ENCODE measurements at places on chromosomes 4 and X.

- no peak for DNase-seq
Measured at GRCh38 chrX:31240982-31241381, 169.1 kb upstream of the FTHL17 start.

DNA sequence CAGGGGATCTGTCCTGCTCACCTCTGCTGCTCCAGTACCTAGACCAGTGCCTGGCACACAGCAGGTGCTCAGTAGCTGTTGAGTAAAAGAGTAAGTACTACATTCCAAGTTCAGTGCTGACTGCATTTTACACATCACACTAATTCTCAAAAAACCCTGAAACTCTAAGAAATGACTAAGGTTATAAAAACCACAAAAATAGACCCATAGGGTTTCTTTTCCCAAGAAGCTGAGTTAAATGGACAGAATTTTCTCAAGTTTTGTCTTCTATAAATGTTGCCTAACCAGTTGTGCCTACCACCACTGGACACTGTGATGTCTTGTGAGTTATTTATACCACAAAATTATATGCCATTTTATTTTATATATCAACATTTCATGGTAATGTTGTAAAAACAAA is 78.9 kb upstream of the RXFP1 start:
- DNase-seq, result no peak

DNA sequence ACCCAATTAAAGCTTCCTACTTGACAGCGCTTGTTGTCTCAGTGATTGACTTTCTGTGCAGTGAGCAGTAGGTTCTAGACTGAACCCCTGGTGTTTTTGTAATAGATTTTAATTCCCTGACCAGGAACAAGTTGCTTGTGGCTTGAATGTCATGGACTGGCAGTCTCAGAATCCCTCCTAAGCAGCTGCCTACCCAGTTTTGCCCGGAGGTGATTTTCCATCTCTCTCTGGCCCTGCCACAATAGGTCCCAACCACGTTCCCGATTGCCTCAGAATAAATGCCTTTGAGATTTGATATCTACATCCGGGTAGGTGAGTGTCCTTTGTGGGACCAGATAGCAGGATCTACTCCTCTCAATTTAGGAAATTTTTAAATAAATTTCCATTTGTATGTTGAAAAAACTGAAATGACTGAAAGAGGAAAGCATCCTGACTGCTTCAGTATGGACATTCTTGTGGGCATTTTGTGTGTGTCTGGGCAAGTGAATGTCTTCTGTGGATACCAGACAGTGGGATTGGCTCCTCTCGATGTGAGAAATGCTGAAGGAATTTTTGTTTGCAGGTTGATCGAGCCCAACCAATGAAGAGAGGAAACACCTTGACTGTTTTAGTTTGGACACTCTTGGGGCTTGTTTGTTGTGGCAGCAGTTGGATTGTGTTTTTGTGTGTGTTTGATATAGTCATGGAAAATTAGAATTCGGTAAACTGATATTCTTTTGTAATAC is 1607.4 kb downstream of the C4orf33 start:
- no peak for DNase-seq

- no peak for DNase-seq
Measured at GRCh38 chr4:31089815-31090214, 369.6 kb downstream of the PCDH7 start.

DNA sequence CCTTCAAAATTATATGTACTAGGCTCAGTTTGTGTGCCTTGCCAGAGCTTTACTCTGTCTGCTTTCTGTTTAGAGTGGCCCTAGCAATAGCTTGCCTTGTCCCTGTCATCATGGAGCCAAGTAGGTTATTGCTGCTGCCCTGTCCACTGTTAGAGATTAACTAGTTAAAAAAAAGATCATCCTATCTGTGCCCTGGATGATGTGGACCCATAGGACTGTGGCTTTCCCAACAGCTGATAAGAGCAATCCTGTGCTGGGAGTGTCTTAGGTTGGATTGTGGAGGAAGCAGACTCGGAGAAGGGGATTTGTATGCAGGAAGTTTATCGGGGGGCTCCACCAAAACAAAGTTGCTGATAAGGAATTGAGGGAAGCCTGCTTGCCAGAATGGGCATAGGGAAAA is 23.8 kb downstream of the PPP1R2C start:
- DNase-seq, result no peak

- no peak for DNase-seq
Measured at GRCh38 chrX:112609631-112610030, 70.1 kb downstream of the LHFPL1 start.

DNA sequence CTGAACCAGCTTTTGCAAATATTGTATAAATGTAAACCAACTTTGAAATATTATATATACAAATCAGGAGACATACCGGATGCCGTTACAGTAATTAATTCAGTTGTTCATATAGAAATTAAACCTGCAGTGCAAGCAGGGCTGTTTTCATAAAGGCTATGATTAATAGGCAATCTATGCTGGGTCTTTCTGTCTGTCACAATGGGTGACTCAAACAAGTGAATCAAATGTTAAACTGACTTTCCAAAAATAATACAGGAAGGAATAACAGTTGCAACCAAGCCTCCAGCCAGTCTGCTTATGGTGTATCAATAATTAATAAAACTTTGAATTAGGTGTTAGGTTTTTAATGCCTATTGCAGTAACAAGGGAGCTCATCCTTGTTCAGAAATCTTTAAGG is 43.9 kb downstream of the GABRB1 start:
- no peak for DNase-seq

- DNase-seq, result no peak
Measured at GRCh38 chr4:28402751-28403150, 1542.1 kb downstream of the STIM2 start.

DNA sequence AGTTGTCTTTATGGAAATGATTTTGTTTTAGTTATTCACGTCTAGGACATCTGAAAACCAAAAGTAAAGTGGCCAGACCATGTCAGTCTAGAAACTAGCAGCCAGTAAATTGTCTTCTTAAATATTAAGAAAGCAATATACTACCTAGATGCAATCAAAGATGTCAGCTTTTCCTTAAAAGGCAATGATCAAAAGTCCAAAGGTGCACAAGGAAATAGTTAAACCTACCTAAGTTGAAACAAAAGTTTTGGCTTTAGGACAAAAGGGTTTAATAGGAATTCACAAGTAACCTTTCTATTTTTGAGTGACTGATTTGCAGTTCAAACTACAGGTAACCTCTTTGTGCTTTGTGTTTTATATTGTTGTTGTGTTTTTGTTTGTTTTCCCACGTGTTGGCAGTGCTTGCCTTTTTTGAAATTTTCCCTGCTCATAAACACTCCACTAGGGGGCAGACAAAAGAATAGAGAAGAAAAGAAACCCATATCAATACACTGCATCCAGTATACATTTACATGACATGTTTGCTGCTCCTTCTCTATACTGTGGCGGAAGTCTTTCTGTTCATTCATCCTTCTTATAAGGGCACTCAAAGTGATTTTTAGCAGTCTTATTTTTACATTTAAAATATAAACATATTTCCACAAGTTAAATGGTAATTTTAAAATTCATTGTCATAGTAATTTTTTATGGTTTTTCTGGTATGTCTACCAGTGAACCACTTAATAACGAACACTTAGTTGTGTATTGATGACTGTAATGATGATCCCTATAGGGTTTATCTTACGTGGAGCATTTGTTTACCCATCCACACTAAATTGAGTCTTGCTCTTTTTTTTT is 62.7 kb downstream of the GAB1 start:
- DNase-seq, result peak; percentile 37

- no peak for DNase-seq
Measured at GRCh38 chrX:13051167-13051528, 6.7 kb upstream of the FAM9C start.

GRCh38 chrX:21503593-21503992 is 129.4 kb downstream of the CNKSR2 start:
- DNase-seq, result no peak

- no peak for DNase-seq
Measured at GRCh38 chr4:45568694-45569093, 555.2 kb downstream of the GABRG1 start.

GRCh38 chr4:158768555-158769174 is at the start of gene FNIP2:
FNIP2 (plus strand) TSS chr4:158769026; CDS start chr4:158769213, 187 bp downstream.
- peak; percentile 52 for DNase-seq

GRCh38 chr4:25795566-25796454 is 67.0 kb downstream of the SEL1L3 start:
- DNase-seq, result no peak

DNA sequence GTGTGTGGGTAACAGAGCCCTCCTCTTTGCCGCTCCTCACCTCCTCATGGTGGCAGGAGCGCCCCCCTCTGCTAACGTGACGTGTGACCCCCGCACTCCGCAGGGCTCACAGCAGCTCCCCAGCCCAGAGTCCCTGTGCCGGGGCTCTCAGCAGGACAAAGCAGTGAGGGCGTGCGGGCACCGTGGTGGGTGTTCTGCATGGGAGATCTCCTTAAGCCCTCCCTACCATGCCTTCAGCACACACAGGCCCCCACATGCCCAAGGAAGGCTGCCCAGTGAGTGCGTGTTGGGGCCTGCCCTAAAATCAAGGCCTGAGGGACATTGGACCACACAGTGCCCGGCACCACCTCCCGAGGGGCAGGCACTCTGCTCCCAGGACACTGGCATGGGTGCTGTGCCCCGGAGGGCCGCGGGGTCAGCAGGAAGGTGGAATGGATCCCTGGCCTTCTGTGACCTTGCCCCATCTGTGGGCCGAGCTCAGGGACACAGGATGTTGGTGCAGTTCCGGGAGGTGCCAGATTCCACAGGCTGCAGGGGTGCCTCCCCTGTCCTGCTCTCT is 10.1 kb downstream of the PSAPL1 start:
- no peak for DNase-seq

DNA sequence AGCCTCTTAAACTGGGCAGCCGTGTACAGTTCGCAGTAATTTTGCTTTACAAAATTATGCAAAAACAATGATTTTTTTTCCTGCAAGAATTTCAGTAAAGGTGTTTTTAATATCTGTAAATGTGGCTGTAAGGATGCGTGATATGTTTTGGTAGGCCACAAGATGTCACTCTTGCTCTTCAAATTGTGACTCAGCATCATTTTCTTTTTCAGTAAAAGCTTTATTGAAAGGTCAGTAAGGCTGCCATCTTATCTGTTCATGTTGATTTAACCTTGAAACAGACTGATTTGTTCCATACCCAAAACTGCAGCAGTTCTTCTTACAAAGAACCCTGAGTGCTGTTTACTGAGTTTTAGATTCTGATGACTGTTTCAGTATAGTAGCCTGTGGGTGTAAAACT is 39.9 kb downstream of the TXLNG start:
- peak; percentile 23 for DNase-seq

DNA sequence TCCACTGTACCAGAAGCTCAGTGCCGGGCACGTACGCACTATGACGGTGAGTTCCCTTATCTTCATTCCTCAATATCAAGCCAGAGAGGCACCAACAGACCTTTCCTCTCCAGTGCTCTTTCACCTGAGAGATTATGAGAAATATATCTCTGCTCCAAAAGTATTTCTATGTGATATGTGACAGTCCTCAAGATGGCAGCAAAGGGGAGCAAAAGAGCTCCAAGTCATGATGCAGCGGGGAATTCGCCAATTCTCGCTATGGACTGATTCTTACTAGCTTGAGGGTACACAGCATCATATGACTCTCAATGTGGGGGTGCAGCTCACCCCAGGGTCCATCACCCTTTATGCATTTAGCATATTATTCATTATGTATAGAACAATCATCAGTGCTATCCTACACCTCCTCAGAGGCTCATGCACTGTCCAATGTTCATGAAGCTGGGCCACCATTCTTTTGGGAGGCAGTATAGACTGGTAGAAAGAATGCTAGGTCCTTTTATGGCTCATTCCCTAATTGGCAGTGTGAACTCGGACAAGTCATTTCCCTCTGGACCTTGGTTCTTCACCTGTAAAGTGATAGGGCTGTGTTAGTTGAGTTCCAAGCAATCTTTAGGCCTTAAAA is 12.8 kb upstream of the IQSEC2 start:
- no peak for DNase-seq

DNA sequence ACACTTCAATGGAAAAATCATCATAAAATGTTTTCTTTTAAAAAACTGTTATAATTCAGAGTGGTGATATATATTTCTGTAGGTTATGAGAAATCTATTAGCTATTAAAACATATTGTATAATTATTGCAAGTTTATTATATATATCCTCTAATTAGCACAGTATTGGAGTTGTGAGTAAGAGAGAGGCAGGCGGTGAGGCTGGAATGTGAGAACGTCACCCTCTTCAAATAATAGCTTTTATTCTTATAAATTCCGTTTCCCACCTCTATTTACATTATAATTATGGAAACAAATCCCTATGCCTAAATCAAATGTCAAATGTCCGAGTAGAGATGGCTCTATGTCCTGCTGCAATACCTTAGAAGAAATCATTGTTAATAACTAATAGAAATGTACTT is 292.9 kb downstream of the ADGRL3 start:
- no peak for DNase-seq

DNA sequence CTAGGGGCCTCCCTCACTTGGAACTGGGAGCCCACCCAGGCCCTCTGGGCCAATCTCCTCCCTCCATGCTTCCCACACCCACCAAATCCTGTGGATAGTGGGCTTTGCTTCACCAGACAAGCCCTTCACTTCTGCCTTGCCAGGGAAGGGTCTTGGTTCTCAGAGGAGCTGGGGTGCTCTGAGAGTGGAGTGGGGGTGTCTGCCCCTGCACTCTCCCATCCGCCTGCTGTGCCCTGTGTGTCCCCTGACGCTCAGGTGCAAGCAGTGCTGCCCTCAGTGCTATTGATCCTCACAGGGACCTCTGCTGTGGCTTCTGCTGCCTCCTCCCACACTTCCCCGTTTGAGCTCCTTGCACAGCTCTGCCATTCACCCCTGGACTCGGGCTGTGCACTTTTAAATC is 117.3 kb upstream of the NKX1-1 start:
- DNase-seq, result no peak

DNA sequence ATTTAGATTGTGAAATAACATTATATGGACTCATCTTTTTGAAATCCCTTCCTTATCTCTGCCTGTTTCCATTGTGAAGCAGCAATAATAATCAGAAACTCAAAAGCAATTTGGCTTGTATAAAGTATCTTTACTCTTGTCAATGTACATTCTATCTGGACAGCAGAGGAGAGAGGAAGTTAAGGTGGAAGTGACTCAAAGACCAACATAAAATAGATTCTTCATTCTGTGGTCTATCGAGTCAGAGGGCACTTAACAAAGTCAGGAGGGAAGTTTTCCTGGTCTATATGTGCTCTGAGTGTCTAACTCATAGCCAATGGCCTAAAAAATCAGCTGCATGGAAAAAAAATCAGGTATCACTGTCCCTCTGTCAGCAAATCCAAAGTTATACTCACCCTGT is 155.5 kb downstream of the EMCN start:
- DNase-seq, result no peak

- DNase-seq, result no peak
Measured at GRCh38 chrX:97050392-97050791, 166.7 kb downstream of the RPA4 start.

GRCh38 chr4:123121241-123121907 is 199.0 kb upstream of the NUDT6 start:
- no peak for DNase-seq

- DNase-seq, result no peak
Measured at GRCh38 chr4:141210168-141210567, 10.5 kb upstream of the ZNF330 start.

- no peak for DNase-seq
Measured at GRCh38 chr4:48205107-48205506, 64.5 kb downstream of the TEC start.

All from naive B cell (primary cell).